HCT116 (cell line): ENCODE measurements at places on chromosomes 16 and 17. TPM values are rescaled to one million over a fixed set of nuclear protein-coding genes. Genes with fewer than 3 reads are reported as not detected.

HS3ST3B1 gene
- 2.4 TPM for total RNA-seq

DNA sequence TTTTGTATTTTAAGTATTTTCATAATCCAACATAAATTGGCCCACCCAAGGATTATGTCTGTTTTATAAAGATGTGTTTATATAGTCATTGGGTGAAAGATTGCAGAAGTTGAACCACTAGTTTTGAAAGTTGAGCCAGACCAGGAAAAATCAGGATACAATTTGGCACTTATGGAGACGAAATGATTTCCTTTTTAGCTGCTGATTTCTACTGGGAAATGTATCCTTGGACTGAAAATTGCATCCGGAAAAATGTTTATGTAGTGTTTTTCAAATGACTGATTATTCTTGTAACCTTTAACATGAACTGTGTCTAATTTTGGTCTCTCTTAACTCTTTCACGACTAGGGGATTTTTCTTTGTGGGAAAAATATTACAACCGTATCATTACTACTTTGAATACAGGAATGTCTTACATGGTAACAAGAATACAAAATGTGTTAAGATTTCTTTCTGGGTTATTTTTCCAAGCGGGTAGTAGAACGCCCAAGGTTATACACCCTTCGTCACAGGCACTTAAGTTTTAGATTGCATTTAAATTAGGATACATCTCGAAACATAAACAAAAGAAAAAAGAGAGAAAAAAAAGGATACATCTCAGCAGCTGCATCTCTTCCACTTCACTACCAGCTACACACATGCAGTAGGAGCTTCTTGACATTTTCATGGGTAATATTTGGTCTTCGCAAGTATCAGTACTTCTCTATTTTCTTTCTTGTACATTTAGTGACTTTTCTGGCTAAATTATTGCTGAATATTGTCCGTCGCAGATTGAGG, 273.0 kb upstream of the TBX2 start:
- no peak overlapping the region for H3K4me3 ChIP-seq
- H3K27me3 ChIP-seq: no peaks in the 10 kb centered on the region
- no peak for DNase-seq
- H3K27ac ChIP-seq: no peak overlapping the region
- no peaks in the 10 kb centered on the region for H3K36me3 ChIP-seq

DNA sequence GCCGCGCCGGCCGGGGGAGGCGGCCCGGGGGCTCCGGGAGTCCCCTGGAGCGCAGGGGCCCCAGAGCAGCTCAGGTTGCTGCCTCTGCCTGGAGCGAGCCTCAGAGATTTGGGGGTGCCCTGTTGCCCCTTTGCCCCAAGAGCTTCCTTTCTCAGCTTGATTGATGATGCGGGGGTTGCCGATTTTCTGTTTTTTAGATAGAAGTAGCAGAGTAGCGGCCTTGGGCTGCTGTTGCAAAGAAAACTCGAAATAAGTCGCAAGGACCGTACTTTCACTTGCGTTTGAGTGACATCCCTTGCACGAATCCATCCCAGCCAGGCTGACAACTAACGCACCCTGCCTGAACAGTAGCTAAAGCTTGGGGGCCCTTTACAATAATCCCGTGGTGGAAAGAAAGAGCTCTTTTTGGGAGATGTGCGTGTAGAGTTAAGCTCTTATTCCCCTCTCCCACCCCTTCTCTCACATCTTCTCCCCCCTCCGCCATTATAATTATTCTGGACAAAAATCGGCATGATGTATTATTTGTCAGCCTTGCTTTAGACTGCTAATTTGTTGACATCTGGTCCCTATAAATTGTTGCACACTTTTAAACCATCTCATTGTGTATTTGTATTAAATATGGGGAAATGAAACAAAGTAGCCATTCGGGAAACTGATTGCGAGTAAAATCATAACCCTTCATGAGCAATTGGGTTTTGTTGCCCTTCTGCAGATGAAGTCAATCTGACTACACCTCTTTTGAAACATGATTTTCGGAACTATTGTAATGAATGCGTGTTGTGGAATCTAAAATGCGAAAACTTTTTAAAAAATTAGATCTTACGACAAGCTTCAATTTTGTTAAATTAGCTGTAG, 873 bp downstream of the USP10 start:
- peak overlapping the region; percentile 90 for H3K4me3 ChIP-seq
- peaks cover 5% of the 10 kb centered on the region; the same call in 1 of the 2 replicates for H3K4me1 ChIP-seq
- DNase-seq: no peak
- H3K36me3 ChIP-seq: 0 out of 2 replicates have a peak, but pooled peaks cover 8% of the 10 kb centered on the region
- H3K27me3 ChIP-seq: no peaks in the 10 kb centered on the region
- peak overlapping the region; percentile 90 for H3K27ac ChIP-seq

- no peaks in the 10 kb centered on the region for H3K36me3 ChIP-seq
- H3K27ac ChIP-seq: no peak overlapping the region
- peaks cover 11% of the 10 kb centered on the region for H3K4me1 ChIP-seq
Observed at GRCh38 chr16:57591870-57592485, 36.5 kb upstream of the ADGRG1 start.
